Activated gamma-delta T cell (primary cell): ENCODE measurements at places on chromosomes 6 and 20.

DNA sequence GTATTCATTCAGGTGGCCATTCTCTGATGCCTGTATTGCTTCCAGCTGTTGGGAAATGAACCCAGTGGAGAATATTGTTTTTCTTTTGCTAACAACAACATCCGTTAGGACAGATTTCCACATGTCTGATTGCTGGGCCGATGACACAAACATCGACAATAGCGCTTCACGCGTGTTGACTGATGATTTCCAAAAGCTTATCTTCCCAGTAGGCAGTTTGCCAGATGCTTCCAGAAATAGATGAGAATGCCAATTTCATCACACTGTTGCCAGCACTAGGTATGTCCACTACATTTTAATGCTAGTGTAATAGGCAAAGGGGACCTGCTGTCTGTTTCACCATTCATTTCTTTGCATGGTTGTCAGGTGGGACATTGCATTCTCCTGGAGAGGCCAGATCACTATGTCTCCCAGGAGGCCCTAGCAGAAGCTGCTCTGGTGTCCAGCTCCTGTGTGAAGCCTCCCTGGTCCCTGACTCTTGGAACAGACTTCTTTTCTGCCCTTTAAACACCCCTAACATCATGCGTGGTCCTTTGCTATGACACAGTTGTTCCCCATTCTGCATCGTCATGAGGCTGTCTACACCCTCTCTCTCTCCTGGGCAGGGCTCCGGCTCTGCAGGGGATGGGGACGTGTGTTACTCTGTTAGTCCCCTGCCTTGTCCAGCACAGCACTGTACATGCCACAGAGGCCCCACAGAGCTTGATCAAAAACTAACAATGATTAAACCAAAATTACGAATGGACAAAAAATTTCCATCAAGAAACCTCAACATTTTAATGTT lies 181.6 kb downstream of the CDH26 start:
- no peak for DNase-seq

- DNase-seq = no peak
These were observed 1.6 kb upstream of the REV3L start for GRCh38 chr6:111484633-111484930.

GRCh38 chr6:52157301-52157941 lies 28.8 kb upstream of the IL17A start:
- DNase-seq = no peak

- DNase-seq = no peak
These were observed 157.9 kb downstream of the FOXC1 start for GRCh38 chr6:1767481-1768246.

DNA sequence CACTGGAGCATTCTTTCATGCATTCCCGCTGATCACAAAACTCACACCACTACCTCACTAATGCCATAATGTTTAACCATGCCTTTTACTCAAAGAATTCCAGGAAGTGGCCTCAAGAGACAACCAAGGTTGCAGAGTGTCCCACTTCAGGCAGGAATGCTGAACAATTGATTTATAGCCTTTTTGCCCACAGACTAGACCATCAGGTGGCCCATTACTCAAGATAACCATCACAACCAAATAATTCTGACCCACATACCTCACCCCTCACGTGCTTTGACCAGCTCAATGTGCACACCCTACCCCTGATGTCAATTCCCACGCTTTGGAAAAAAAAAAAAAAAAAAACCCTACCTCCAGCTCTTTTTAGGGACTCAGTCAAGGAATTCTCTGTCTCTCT lies 220.6 kb upstream of the UFL1 start:
- DNase-seq = no peak

- DNase-seq = no peak
These were observed 22.3 kb upstream of the RSPO3 start for GRCh38 chr6:127096167-127096566.

DNA sequence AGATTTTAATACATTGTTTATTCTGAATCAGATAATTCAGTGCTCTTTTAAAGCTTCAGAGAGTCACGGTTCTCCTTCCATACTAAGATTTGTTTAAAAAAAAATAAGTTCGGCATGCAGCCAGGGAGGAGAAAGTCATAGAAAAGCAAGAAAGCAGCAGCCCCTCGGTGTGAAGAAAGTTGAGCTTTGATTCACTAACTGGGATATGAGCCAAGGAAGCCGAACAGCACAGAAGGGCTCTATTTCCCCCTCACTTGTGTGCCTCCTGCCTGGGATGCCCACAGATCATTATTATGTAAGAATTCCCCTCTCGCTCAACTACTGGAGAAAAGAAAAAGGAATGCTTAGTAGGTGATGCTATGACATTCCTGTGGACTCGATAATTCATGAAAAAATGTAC lies 69.3 kb upstream of the SYNJ2 start:
- DNase-seq = no peak

GRCh38 chr6:152130441-152130840 lies 323.0 kb downstream of the ESR1 start:
- no peak for DNase-seq

- no peak for DNase-seq
These were observed 80.2 kb upstream of the SLC2A12 start for GRCh38 chr6:134132494-134133141.

DNA sequence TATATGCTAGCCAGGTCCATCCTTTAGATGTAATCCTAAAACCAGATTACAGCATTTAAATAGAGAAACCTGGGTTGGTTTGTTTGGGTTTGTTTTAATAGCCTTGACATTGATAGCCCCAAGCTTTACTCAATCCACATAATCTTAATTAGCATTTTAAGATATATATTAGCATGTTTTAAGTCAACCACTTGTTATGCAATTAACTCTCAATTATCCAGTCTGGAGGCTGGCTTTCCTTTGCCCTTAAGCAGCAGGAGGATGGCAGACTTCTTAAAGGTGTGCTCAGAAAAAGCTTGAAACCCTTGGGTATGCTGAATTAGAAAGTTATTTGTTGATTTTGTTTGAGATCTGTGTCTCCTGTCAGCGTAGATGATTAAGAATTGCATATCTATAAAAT lies 46.3 kb upstream of the SMIM28 start:
- DNase-seq = no peak

- DNase-seq = no peak
These were observed 6.5 kb downstream of the RIPOR2 start for GRCh38 chr6:24929242-24929641.
